ENCODE measurements at places on chromosomes 4 and X. TPM values are rescaled to one million over a fixed set of nuclear protein-coding genes. Genes with fewer than 3 reads are reported as not detected.

DNA sequence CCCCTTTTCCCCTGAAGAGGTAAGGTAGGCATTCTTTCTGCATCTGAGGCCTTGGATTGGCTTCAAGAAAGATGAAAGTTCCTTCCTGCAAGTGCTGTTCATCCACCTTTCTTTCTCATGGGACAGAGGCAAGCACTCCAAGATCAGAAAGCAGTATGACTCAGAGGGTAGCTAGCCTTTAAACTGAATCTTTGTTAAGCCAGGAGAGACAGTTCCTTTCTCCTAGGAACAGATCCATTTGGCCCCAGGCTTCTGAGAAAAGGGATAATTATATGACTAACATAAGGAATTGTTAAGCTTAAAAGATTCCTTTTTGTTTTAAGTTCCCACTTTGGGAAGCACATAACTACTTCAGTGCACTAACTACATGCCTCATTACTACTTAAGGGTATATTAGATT is 192.0 kb downstream of the PPP3CA start:
- H3K4me3 ChIP-seq = no peak overlapping the region
- no peak for DNase-seq
- no peak overlapping the region for H3K27ac ChIP-seq
- H3K4me1 ChIP-seq = no peaks in the 10 kb centered on the region

- no peak overlapping the region for H3K27ac ChIP-seq
- no peaks in the 10 kb centered on the region for H3K4me1 ChIP-seq
- no peak for DNase-seq
- no peak overlapping the region for H3K4me3 ChIP-seq
- no peaks in the 10 kb centered on the region for H3K27me3 ChIP-seq
- no peaks in the 10 kb centered on the region for H3K36me3 ChIP-seq
These were observed 95.0 kb upstream of the GABRA2 start for GRCh38 chr4:46484881-46485280.

DNA sequence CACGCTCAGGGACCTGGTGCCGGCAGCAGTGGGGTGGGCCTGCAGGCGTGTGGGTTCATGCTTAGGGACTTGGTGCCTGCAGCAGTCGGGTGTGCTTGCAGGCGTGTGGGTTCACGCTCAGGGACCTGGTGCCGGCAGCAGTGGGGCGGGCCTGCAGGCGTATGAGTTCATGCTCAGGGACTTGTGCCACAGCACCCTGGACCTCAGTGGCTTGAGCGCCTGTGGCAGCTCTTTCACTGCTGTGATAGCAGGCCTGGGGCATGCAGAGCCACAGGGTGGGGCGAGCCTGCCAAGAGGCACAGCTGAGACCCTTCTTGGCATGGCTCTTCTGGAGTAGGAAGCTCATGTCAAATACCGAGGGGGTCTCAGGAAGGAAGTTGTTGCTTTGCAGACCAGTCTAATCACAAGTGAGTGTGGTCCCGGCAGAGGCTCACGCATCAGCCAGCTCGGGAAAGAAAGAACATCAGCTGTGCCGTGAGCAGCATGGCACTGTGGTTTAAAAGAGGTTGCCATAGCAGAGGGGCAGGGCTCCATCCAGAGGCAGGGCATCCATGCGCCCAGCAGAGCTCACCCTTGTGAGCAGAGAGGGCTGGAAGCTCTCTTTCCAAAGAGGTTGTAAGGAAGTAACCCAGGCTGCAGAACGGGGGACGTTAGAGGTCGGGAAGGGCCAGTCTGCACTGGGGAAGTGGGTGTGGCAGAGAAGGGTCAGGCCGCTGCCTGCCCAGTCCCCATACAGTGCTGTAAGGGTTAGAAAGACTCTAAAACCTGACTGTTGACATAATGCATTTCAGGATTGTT is 21.1 kb downstream of the PIGG start:
- H3K4me1 ChIP-seq = no peaks in the 10 kb centered on the region
- no peak overlapping the region for H3K27ac ChIP-seq
- DNase-seq = no peak

- no peaks in the 10 kb centered on the region for H3K36me3 ChIP-seq
- no peak for DNase-seq
- no peak overlapping the region for H3K27ac ChIP-seq
- H3K4me1 ChIP-seq = no peaks in the 10 kb centered on the region
These were observed 282.6 kb upstream of the NDST4 start for GRCh38 chr4:115396034-115396433.

DNA sequence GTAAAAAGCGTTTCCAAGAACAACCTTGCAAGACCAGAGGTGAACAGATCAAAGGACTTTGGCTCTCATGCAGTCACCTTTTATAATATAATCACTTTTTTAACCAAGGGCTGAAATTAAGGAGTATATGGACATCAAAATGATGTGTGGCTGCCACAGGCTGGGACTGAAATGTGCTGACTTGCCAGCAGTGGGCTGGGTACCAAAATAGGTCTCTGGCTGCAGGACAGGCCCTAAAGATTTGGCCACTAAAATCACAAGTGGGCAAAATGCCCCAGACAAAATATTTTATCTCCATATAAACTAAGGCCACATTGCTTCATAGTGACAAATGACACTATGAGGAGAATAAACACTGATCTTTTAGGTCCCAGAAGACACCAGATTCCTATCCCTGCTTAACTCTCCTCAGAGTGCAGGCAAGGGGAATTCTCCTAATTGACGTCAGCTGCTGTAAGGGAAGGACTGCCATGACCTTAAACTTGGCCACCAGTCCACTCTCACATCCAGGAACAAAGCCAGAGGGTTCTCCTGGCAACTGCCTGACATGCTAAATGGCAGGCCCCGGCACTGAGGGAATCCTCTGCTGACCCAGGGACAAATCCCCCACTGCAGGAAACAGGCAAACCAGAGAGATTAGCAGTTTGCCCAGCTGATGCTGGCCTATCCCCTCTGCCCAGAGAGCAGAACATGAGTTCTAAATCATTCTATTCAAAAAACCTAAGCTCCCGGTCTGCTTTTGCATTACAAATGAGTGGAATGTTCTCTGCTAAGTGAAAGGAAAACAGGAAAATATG is 155.8 kb downstream of the PPP3CA start:
- H3K4me1 ChIP-seq = no peaks in the 10 kb centered on the region
- H3K36me3 ChIP-seq = no peaks in the 10 kb centered on the region
- no peak overlapping the region for H3K27ac ChIP-seq

DNA sequence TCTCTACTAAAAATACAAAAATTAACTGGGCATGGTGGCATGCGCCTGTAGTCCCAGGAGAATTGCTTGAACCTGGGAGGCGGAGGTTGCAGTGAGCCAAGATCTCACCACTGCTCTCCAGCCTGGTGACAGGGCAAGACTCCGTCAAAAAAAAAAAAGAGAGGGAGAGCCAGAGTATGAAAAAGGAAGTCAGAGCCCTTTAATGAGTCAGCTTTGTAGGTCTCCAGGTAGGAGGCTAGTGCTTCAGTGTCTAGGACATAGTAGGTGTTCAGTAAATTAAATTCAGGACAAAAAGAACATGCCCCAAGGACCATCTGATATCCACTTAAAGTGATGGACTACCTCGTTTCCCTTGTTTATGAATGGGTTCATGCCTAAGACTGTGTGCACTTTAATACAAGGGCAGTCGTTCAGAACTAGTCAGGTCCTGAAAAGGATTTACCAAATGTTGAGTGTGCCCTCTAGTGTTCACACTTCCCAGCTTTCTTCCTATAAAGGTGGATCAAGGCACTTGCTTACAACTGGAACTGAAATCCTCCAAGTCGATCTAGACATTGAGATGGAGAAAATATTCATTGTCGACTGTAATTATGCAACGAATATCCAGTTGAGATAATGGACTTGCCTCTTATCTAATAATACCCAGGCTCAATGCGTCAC is 29.0 kb downstream of the F9 start:
- H3K4me1 ChIP-seq = no peaks in the 10 kb centered on the region
- no peaks in the 10 kb centered on the region for H3K36me3 ChIP-seq
- H3K27ac ChIP-seq = no peak overlapping the region

- H3K27me3 ChIP-seq = no peaks in the 10 kb centered on the region
- no peaks in the 10 kb centered on the region for H3K4me1 ChIP-seq
- peaks cover 7% of the 10 kb centered on the region for H3K36me3 ChIP-seq
- no peak overlapping the region for H3K27ac ChIP-seq
- DNase-seq = no peak
- no peak overlapping the region for H3K4me3 ChIP-seq
These were observed 142.2 kb downstream of the ARHGAP10 start for GRCh38 chr4:147874109-147874508.

- no peaks in the 10 kb centered on the region for H3K4me1 ChIP-seq
- no peak overlapping the region for H3K4me3 ChIP-seq
- H3K27ac ChIP-seq = no peak overlapping the region
- H3K36me3 ChIP-seq = no peaks in the 10 kb centered on the region
These were observed 18.1 kb downstream of the CD40LG start for GRCh38 chrX:136666088-136666487.

- H3K4me1 ChIP-seq = no peaks in the 10 kb centered on the region
- H3K4me3 ChIP-seq = no peak overlapping the region
- DNase-seq = no peak
- no peaks in the 10 kb centered on the region for H3K36me3 ChIP-seq
These were observed 6.7 kb downstream of the NRK start for GRCh38 chrX:105829011-105829410.

GRCh38 chrX:134849390-134849789 is 141.4 kb upstream of the SMIM10 start:
- no peaks in the 10 kb centered on the region for H3K4me1 ChIP-seq
- no peak overlapping the region for H3K4me3 ChIP-seq
- DNase-seq = no peak
- no peaks in the 10 kb centered on the region for H3K27me3 ChIP-seq

DNA sequence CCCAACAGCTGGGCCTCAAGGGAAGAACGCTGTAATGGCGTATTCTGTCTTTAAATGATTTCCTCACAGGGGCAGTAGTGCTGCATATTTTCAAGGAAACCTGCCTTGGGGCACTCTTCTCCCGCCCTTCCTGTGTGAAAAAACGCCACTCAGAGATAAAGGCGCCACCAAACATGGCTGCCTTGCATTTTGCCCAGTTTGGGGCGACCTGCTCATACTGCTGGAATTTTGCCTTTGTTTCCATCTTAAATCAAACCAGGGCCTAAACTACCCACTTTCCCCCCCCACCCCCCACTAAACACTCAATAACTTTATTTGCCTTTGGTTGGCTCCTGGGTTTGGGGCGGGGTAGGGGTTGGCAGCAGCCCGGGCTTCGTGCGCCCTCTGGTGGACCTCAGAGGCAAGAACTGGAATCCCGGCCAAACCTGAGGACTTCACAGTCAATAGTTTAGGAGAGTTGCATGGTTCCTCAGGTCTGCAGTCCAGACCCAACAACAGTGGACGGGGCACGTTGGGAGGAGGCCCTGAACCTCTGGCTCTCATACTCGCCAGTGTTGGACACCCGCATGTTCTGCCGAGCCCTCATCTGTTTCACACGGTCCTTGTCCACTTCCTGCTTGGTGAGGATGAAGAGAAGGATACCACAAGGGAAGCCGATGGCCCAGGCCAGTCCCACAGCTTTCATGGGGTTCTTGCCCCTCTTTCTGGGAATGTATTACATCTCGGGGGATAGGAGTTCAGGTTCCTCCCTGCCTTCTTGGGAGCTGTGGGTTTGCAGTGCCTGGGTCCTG is 220.1 kb upstream of the STK26 start:
- H3K27me3 ChIP-seq = no peaks in the 10 kb centered on the region
- H3K36me3 ChIP-seq = no peaks in the 10 kb centered on the region
- no peaks in the 10 kb centered on the region for H3K4me1 ChIP-seq
- DNase-seq = peak; percentile 76
- no peak overlapping the region for H3K4me3 ChIP-seq

- H3K27me3 ChIP-seq = no peaks in the 10 kb centered on the region
- H3K4me3 ChIP-seq = no peak overlapping the region
- H3K27ac ChIP-seq = no peak overlapping the region
- no peaks in the 10 kb centered on the region for H3K36me3 ChIP-seq
These were observed 56.0 kb downstream of the BANK1 start for GRCh38 chr4:101846550-101846949.

TBC1D8B gene
- total RNA-seq = 15.6 TPM

CXCL6 gene
- 1.6 TPM for total RNA-seq

OPN1LW gene
- total RNA-seq = not detected

TEX13D gene
- total RNA-seq = not detected

BTC gene
- total RNA-seq = 0.83 TPM

AREG gene
- total RNA-seq = 10.5 TPM

MTMR8 gene
- total RNA-seq = 8.0 TPM

ERCC6L gene
- 5.8 TPM for total RNA-seq
